ENCODE measurements at places on chromosomes 6 and 20.

GRCh38 chr6:166176106-166176505 is 8.5 kb upstream of the TBXT start:
- no peak for DNase-seq

DNA sequence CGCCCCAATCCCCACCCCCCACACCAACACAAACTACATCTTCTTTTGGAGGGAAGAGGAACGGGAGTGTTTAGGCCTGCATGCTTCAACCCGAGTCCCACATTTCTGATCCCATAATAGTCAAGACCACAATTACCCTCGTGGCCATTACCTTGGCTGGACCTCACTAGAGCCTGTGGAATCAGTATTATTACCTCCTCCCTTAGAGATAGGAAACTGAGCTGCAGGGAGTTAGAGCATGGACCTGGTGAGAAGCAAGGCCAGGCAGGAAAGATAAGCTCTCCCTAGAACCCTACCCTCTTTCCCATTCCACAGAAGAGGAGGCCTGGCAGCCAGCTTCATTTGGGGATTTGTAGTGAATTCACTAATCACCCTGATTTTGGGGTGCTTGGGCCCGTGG is 74.1 kb downstream of the NCR2 start:
- DNase-seq = no peak

DNA sequence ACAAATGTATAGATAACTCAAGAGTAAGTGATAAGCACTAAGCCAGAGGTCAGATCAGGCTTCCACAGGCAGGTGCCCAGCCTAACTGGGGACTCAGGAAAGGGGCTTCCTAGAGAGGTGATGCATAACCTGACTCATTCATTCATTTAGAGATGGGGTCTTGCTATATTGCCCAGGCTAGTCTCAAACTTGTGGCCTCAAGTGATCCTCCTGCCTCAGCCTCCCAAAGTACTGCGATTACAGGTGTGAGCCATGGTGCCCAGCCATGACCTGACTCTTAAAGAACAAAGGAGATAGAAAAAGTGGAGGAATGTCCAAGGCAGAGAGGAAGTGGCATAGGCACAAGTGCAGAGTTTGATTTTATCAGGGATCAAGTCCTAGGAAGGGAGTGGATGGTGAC is 41.9 kb downstream of the GJA10 start:
- no peak for DNase-seq

DNA sequence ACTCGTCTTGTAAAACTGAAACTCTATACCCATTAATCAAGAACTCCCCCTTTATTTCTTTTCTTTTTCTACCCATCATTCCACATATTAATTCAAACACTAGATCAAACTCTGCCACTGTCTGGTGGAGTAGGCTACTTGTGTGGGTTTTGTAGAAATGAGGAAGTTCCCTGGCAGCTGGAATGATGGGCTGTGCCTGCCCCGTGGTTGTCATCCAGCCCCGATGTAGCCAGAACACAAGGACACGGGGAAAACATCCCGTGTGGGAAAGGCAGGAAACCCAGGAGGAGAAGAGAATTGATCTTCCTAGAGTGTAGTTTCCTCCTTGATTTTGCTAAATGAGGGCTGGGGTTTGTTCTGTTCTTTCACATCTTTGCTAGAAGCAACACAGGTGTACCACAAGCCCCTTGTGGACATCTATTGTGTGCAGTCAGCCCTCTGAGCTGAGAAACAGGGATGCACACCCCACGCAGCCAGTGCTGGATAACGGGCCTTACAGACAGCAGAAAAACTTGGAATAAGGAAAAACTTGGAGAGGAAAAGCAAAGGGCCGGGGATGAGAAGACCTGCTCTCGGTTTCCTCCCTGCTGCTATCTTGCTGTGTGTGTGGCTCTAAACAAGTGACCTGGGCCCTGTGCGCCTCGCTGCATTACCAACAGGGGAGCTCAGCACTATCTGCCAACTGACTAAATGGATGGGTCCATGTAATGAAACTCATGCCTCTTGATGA is 88.0 kb downstream of the SCML4 start:
- no peak for DNase-seq

DNA sequence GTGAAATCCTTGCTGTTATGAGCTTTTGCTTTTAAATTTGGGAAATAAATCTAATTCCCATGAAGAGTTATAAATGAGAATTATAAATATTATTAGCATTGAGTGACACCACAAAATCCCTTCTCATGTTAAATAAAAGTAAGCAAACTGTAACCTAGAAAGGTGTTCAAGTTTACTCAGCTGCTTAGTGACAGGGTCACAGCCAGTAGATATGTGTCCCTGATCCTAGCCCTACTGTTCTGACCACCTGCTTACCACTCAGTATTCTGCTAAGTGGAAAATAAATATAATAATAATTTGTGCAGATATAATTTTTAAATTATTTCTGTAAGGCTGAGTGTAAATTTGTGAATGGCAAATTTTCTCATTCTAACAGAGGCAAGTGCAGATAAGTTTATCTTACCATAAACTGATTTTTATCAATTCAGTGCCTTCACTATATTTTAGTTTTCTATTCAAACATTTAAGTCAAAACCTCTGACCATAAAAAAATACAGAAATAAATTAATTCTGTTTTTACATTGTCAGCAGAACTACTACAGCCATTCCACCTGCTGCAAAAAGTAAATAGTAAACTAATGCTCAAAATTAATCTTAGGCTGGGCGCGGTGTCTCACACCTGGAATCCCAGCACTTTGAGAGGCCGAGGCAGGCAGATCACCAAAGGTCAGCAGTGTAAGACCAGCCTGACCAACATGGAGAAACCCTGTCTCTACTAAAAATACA is 118.2 kb downstream of the TENT5A start:
- peak; percentile 92 for DNase-seq

DNA sequence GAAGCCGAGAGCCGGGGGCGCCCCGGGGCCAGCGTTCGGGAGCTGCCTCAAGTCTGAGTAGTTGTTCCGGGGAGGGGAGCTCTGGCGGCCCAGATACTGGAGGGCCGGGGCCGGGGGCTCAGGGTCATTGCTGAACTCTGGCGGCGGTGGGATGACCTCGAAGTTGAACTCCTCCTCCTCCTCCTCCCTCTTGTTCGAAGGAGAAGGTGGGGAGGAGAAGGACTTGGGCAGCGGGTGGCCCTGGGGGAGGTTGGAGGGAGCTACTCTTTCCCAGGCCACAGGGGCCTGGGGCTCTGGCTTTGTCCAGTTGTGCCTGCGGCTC is 37.7 kb downstream of the C6orf132 start:
- no peak for DNase-seq

DNA sequence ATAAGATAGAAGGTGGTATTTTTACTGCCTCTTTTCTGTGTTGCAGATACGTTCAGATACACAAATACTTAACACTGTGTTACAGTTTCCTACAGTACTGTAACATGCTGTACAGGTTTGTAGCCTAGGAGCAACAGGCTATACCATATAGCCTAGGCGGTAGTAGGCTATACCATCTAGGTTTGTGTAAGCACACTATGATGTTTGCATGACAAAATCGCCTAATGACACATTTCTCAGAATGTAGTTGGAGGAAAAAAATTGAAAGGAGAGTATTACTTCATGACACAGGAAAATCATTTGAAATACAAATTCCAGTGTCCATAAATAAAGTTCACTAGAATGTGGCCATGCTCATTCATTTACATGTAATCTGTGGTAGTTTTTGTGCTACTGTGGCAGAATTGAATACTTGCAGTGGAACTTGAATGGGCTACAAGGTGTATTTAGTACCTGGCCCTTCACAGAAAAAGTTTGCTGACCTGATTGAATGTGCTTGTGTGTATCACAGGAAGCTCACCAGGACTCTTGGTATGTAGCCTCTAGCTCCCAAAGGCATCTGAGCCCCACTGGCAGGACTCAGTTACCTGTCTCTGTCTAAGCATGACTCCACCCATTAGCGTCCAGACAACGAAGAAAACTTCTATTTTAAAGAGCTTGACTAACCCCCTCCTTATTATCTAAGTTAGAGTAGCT is 18.8 kb downstream of the TOP1 start:
- no peak for DNase-seq

DNA sequence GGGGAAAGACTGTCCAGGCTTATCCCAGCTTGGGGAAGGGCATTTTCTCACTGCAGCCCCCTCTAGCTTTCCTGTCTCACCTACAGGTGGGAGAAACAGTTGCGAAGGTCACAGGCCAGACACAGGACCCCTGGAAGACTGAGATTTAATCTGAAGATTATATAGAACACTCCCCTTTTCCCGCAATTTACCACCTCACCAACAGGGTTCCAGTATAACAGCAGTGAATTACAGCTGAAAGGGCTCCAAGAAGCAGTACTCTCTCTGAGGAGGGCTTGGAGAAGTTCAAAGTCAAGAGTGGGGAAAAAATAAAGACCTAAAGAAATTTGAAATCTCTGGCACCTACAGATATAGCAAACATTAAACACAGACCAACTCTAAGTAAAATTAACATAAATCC is 111.9 kb downstream of the ANKRD60 start:
- DNase-seq = no peak

- DNase-seq = no peak
These were observed 121.4 kb upstream of the DST start for GRCh38 chr6:56764081-56764566.

- no peak for DNase-seq
These were observed 535.1 kb downstream of the UTRN start for GRCh38 chr6:144820270-144820669.
